ENCODE measurements at places on chromosomes 1 and 21.

DNA sequence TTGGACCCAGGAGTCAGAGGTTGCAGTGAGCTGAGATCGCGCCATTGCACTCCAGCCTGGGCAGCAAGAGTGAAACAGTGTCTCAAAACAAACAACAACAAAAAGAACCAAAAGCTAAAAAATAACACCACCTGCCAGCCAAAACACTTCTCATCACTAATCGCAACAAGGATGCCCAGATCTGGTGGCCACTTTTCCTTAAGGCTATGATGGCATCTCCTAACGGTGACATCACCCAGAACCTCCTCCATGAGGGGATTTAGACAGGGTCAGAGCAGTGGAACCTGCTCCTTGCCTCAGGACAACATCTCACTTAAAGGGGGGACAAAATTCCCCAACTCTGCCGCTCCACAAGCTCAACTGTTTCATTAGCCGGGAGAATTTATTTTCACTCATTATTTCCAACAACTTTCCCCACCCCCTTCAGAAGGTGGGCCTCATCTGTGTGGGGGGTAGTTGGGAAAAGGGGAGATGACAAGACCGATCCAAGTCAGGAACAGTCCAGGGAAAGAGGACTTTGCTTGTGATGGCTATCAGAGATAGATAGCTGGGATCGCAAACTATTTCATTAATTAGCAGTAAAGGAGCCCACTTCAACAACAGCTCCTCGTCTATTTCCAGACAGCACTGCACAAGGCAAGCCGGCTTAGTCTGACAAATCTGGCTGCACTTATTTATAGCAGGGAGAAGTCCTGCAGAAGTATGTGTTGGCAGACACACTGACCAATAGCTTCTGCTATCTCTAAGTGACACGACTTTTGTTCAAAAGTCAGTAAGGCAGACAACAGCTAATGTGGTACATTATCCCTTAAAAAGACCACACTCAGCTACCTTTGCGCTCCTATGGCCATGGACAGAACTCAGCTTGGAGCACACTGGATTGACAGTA, 2.6 kb downstream of the PABPC4 start:
- no peak for DNase-seq

DNA sequence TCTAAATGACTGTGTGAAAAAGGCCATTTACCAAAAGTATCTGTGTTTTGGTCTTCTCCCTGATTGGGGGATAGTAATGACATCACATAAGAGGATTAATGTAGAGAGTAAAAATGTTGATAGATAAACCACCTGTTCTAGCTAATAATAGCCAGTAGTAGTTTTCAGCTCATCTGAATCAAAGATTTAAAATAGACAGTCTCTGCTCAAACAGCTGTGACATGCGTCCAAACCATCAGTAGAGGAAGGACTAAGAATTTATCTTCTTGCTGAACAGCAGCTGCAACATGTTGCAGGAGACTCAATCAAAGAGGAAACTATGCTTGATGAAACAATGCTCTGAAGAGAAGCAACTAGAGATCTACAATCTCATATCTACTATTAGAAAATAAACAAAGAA, 21.4 kb downstream of the TMPRSS15 start:
- no peak for DNase-seq

GRCh38 chr1:92291372-92291999, 7.3 kb downstream of the GLMN start:
- peak; percentile 50 for DNase-seq

DNA sequence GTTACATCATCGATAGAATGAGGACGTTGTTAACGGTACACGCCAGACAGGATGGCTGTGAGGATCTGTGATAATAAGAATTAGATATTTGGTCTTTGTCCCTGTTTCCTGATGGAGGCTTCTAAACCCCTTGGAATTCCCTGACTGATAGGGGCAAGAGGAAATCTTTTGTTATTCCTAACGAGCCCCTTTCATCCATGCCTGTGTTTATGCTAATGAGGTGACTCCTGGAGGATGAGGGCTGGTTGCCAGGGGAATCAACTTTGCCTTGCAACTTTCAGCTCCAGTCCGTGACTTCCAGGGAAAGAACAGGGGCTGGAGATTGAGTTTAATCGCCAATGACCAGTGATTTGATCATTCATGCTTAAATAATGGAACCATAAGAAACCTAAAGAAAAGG, 39.3 kb upstream of the NLRP3 start:
- DNase-seq = no peak

GRCh38 chr1:32272557-32273390, 19.1 kb upstream of the HDAC1 start:
- DNase-seq = no peak

- no peak for DNase-seq
Observed at GRCh38 chr1:19780267-19780877, 19.3 kb downstream of the TMCO4 start.

- no peak for DNase-seq
Observed at GRCh38 chr1:67044631-67045270, 9.2 kb downstream of the SLC35D1 start.

DNA sequence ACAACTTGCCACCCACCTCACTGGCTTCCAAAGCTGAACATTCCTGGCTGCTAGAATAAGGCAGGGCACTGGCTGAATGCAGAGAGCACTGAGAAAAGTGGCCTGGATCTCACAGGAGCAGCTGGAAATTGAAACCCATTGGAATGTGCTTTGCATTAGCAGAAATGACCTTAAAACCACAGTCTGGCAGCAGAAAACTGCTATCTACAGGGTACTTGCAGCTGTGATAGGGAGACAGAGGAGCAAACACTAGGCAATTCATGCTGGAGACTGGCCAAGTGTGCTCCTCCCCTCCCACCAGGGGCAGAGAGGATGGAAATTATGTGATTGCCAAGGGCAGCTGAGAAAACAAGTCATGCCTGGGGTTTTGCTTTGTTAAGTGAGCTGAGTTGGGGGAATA, 47.2 kb downstream of the HSD3B1 start:
- no peak for DNase-seq

- no peak for DNase-seq
Observed at GRCh38 chr1:33099290-33100118, 18.6 kb downstream of the AZIN2 start.

- no peak for DNase-seq
Observed at GRCh38 chr1:219659005-219659600, 46.2 kb upstream of the ZC3H11B start.

GRCh38 chr1:189654906-189655305, 822.8 kb downstream of the BRINP3 start:
- no peak for DNase-seq

GRCh38 chr1:147272042-147272441, 29.6 kb downstream of the CHD1L start:
- no peak for DNase-seq

DNA sequence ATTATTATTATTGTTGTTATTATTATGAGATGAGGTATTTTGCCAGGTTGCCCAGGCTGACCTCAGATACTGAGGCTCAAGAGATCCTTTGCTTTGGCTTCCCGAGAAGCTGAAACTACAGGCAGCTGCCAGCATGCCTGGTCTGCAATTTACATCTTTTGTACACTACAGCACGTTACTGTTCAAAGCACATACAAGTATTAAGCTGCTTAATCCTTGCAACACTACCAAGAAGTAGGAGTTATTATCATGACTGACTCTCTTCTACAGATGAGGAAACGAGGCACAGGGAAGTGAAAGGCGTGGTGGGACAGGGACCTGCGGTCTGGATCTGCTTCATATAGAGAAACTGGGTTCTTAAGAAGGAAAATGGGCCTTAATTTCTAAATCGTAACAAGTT, 11.6 kb downstream of the ERG start:
- DNase-seq = no peak

GRCh38 chr21:27450216-27450615, 483.3 kb upstream of the ADAMTS5 start:
- no peak for DNase-seq

GRCh38 chr1:63304410-63304809, 18.0 kb upstream of the FOXD3 start:
- no peak for DNase-seq

DNA sequence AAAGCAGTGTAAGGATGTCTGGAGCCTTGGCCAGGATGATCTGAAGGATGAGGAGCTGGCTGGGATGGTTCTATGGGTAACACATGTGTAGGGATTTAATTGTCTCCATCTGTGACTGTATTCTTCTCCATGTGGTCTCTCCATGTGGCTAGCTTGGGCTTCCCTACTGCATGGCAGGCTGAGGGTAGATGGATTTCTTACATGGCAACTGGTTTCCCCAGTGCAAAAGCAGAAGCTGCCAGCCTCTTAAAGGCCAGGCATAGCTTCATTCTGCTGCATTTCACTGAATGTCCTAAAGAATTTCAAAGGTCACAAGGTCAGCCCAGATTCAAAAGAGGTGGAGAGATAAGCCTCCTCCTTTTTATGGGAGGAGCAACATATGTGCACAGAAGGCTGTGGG, 61.7 kb downstream of the XCL2 start:
- DNase-seq = no peak

DNA sequence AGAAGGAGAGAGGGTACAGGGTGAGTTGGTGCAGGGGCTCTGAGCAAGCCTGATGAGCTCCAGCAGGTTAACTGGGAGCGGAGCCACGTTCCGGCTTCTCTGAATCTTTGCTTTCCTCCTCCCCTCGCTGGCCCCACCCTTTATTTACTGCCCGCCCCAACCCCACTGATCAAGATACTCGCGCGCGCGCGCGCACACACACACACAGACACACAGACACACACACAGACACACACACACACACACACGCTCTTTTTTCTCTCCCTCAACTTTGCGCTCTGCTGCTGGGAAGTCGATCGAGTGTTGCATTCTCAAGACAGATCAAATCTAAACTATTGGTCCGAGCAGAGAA, at the start of gene GRIK1:
TSS of gene GRIK1 (minus strand) at position 73 of the 352 bp plus-strand sequence.
- peak; percentile 45 for DNase-seq

DNA sequence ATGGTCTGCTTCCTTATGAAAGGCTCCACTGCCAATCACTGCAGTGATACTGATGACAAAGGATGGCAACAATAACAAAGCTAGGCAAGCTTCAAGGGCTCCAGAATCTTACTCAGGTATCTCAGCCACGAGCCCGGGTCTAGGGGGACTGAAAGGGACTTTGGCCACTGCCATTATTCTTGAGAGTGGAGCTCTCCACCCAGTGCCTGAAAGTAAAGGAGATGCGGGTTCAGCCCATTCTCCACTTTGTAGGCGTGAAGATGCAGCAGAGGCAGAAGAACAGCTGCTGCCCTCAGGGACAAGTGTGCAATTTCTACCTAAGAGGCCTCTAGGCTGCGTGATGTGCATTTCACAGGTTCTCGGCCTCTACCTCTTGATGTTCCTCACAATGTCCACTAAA, 31.4 kb upstream of the SLAMF9 start:
- DNase-seq = no peak

- DNase-seq = no peak
Observed at GRCh38 chr1:226797151-226797550, 58.1 kb upstream of the ITPKB start.

DNA sequence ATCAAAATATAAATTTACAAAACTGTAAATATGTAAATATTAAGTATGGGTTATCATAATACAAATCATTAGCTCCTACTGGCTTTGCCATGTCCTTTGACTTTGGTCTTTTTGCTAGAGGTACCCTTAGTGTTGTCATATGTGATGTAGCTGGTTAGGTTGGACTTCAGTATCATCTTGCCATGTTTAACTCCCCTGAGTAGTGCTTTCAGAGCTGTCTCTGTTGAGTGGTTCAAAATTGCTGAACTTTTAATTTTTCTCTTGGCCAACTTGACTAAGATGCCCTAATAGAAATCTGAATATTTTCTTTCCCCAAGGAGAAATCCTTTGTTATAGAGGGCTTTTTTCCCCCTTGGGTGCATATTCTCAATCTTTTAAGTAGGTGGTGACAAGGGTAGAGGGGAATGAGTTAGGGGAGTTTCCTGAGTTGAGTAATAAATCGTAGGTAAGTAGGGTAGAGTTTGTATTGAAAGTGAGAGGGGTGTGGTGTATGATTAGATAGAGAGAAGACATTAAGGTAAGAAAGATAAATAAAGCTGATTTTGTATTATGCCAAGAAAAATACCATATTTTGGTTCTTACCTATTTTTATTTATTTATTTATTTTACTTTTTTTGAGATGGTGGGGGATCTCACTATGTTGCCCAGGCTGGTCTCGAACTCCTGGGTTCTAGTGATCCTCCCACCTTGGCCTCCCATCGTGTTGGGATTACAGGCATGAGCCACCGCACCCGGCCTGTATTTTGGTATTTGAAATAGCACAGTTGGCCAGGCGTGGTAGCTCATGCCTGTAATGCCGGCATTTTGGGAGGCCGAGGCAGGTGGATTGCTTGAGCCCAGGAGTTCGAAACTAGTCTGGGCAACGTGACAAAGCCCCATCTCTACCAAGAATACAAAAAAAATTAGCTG, 21.8 kb downstream of the RPRD2 start:
- DNase-seq = no peak

DNA sequence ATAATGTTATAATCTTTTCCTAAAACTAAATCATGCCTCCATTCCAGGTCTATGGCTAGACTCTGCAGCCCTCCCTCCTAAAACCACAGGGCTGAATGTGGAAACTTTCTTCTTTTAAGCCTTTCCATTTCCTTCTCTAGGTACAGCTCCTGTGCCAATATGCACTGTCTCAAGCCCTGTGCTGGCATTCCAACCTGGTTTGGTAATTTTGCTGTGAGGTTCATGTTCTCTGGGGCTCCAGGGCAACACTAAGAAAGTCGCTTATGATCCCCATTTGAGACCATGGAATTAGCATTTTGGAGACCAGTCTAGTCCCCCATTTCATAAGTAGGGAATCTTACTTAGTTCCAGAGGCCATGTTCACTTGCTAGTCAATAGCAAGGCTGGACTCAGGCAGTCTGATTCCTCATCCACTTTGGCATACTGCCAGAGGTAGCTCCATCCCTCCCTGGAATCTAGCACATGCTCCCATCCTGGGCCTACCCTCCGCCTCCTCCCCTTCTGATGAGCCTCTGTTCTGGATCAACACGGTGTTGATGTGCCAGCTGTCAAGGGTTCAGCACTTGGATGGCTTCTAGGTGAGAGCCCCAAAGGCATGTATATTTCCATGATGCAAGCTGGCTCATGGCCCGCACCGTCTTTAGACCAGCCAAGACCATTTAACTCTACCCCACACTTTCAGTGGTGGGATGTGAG, 36.5 kb downstream of the ZMYND12 start:
- no peak for DNase-seq

DNA sequence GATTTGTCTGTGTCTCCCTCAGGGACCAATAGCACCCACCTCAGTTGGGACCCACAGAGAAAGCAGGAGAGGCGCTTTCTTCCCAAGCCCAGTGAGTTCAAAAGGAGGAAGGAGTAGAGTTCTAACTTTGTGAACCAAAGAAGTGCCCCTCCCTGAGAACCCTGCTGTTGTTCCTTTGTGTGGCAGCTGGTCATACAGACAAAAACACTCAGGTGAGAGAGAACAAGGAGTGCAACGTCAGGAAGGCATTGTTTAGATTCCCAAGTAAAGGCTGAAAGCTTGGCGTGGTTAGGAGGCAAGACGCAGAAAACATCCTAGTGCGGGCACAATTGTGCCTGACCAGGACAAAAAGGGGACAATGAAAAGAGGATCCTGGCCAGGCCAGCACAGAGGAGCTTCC, 654.6 kb downstream of the KIF26B start:
- no peak for DNase-seq

- no peak for DNase-seq
Observed at GRCh38 chr1:96130432-96130831, 591.2 kb upstream of the PTBP2 start.

Measured in HEK293T (cell line).